ENCODE measurements at places on chromosomes 6 and 20.

GRCh38 chr20:6178537-6178936 is 55.7 kb upstream of the FERMT1 start:
- DNase-seq: no peak

DNA sequence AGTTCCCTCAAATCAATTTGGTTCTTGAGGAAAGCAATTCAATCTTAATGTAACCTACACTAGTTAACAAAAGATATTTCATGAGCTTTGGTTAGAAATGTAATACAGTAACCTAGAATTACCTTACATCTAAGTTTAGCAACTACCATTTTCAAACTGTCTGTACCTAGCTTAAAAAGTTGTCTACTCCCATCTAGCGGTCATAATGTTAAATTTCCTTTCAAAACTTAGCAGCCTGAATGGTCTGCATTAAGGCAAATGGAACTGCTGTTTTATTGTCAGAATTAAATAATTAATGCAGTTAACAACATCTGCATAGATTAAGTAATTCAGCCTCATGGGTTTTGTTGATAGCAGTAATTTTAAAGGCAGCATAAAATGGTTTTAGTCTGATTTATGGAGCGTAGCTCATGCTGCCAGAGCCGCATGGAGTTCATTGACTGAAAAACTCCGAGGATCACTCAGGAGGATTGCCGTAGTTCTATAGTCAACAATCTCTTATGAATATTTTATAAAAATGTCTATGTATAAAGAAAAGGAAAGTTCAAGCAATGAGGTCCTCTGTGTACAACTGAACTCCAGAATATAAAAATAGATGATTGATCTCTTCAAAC is 485.4 kb upstream of the MANEA start:
- no peak for DNase-seq

DNA sequence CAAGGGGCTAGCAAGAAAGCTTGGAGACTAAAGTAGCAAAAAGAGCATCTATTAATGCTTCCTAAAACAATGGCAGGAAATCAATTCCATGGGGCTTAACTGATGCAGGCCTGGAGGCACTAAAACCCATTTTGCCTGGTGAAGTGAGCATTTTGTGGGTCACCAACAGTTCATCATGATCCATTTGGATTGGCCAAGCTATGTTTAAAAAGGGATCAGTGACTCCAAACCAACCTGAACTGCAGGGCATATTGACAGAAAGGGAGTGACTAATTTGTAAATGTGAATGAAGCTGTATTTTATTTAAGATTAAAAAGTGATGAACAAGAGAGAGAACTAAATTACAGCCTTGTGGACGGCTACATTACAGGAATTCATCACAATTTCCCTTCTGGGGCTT is 132.0 kb downstream of the PCSK2 start:
- no peak for DNase-seq

DNA sequence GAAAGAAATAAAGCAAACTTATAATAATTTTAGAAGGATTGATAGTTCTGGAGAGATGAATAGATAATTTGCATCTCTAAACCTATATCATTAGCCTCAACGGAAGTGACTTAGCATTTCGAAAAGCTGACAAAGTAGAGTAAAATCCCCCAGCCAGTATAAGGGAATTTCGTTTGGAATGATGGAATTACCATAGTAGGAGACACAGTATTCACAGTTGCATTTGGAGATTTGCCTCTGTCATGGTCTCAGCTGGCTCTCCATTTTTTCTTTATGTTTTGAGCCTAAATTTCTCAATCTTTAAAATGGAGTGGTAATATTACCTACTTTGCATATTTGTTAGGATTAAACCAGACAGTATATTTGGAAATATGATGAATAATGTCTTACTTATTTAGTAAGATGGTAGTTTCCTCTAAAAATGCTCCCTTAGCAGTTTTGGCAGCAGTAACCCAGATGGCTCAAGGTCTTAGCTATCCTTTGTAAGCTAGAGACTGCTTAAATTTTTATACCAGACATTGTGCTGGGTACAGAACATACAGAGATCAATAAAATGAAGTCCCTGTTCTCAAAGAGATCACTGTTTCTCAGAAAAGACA is 58.2 kb downstream of the SMAP1 start:
- no peak for DNase-seq

DNA sequence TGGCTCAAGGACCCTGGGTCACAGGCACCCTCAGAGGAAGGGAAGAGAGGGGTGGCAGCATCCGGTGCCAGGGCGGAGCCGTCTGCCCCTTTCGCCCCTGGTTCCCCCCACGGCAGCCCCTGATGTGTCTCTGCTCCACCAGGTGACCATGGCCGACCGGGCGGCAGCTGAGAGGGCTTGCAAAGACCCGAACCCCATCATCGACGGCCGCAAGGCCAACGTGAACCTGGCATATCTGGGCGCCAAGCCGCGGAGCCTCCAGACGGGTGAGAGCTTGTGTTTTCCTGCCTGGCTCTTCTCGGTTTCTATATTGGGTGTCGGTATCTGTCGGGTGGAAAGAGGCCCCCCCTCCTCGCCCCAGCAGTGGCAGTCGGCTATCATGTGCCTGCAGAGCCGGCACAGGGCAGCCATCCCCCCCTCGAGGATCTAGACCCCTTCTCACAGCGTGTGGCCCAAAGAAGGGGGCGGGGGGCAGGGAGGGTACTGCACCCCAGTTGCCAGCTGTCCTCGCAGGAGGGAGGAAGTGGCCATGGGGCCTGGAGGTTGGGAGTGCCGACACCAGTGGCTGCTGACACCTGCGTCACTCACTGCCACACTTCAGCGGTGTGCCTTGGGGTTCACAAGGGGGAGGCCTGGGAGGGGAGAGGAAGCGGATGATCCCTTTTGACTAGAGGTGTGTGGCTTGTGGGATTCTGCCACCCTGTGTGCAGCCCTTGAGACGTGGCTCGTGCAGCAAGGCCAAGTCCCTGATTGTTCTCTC is 1.5 kb downstream of the RBM38 start:
- peak; percentile 46 for DNase-seq

- no peak for DNase-seq
Measured at GRCh38 chr20:1401451-1401907, 8.6 kb upstream of the FKBP1A start.

GRCh38 chr6:98579079-98579478 is 255.3 kb upstream of the POU3F2 start:
- DNase-seq: no peak

DNA sequence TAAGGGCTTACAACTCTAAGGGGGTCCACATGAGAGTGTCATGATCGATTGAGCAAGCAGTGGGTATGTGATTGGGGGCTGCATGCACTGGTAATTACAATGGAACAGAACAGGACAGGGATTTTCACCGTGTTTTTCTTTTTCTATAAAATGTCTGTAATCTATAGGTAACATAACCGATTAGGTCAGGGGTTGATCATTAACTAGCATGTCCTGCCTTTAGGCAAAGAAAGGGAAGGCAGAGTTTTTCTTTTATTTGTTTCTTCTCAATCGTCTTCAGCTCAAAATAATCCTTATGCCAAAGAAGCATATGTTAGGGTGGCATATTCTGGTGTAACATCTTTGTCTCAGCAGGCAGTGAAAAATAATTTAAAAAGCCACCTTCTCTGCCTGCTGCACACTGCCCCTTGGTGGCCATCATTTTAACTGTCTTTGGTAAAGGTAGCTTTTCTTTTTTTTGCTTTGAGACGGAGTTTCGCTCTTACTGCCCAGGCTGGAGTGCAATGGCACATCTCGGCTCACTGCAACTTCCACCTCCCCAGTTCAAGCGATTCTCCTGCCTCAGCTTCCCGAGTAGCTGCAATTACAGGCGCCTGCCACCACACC is 9.7 kb upstream of the CEP43 start:
- DNase-seq: no peak

DNA sequence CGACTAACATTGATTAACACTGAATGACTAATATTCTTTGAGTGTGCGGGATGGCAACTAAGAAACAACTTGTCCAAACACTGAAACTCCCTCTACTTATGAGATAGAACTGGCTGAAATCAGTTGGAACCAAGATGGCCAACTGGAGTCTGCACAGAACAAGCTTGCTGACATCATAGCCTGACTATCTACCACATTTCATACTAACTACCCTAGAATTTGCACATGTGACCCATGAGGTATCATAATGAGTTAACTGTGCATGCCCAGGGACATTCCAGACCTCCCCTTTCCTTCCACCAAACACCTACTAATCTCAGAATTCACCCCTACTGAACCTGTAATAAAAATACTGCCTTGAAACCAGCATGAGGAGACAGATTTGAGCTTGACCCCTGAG is 43.2 kb downstream of the PHIP start:
- DNase-seq: no peak

DNA sequence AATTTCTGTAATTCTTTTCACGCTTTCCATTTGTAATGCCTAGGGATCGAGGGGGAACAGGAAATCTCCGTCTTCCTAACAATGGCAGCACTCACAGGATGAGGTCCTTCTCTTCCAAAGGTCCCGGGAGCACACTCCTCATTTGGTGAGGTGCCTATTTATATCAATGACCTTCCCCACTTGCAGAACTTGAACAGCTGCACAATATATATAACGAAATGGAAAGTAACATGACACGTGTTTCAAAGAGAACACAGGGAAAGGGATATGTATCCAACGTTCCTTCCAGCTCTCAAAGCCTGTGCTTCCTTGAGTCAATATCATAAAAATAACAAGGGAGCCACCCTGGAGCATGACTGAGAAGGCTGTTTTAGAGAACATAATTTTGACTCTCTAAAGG is 78.6 kb upstream of the RBM24 start:
- no peak for DNase-seq

DNA sequence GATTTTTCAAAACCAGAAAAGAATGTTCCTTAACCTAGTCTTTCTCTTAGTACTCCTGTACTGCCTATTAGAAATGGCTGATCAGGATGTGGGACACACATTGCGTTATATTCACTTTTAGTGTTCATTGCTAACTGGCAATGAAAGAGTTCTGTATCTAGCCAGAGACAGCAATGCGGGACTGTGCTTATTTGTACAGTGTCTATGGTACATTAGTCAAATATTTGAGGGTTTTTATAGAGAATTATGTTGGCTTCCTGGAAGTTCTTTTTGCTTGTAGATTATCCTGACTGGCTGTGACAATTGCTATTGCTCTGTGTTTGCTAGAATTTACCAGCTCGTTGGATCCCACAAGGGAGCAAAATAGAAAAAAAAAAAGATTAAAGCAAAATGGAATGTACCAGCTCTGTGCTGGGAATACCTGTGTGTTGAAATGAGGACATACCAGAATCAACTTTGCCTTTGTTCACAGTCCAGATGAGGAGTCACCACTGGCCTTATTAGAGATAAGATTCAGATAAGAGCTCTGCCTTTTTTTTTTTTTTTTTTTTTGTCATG is 22.4 kb upstream of the IFNGR1 start:
- no peak for DNase-seq

- DNase-seq: no peak
Measured at GRCh38 chr6:167760979-167761793, 65.5 kb upstream of the AFDN start.

DNA sequence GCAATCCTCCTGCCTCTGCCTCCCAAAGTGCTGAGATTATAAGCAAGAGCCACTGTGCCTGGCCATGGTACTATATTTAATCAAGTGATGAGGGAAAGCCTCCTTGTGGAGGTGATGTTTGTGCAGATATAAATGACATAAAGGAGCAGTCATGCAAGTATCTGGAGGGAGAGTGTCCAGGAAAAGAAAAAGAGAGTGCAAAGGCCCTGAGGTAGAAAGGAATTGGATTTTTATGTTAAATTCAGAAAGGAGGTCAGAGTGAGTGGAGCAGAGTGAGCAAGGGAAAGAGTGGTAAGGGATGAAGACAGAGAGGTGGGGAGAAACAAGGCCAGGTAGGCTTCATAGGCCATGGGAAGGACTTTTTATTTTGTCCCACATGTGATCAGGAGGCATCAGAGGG is 7.4 kb upstream of the FKBPL start:
- DNase-seq: no peak

GRCh38 chr20:63183422-63184146 is 32.3 kb downstream of the YTHDF1 start:
- DNase-seq: peak; percentile 4

GRCh38 chr6:167866642-167867041 is 39.9 kb downstream of the AFDN start:
- no peak for DNase-seq

- no peak for DNase-seq
Measured at GRCh38 chr6:137157601-137158000, 15.8 kb downstream of the IL22RA2 start.

DNA sequence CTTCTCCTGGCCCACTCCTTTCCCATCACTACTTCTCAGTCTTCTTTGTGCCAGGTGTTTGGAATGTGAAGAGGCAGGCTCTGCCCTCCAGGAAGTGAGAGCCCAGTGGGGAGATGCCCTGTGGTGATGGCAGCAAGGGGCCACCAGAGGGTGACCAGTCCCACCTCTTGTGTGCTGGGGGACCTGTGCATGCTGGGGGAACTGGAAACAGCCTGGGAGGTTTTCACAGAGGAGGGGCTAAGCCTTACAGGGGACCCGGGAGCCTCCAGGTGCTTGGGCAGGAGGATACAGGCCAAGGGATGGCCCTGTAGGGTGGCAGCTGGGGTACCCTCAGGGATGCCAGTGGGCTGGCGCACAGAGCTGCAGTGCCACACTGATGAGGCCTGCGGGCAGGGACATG is 72.3 kb downstream of the RAMACL start:
- no peak for DNase-seq

DNA sequence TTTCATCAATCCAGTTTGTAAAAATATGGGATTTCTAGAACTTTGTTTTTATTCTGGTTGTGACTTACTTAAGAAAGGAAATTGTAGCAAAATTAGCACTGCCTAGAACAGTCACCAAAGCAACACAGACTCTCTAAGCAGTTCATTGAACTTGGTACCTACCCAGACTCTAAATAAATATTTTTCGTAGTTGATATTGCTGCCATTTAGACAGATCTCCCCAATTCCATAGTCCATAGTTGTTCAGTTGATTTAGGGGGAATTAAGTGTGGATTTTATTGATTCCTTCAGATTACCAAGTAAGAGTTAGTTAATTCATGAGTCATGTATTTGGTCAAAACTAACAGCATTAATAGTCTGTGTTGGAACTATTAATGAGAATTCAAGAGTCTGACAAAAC is 822.5 kb downstream of the DHX35 start:
- DNase-seq: no peak

DNA sequence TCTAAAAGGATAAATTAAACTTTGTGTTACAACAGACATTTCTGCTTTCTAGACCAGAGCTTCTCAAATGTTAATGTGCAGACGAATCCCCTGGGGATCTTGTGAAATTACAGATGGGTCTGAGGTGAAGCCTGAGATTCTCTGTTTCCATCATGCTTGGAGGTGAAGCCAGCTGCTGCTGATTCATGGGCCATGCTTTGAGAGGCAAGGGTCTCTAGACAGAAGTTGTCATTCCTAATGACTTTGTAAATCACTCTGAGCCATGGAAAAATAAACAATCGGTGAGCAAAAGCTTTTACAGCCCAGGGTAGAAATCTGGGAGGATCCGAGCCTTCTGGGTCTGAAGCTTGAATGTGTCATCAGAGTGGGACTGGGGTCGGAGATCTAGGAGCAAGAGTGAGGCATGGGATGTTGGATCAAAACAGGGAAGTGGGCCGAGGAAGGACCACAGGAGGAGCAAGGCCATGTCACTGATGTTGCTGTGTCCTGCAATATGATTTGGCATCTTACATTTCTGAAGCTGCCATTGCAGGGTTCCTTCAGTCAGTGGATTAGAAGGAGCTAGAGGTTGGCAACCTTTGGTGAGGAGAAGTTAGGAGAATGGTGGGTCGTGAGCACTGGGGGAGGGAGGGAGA is 77.3 kb downstream of the TRMT11 start:
- no peak for DNase-seq

- DNase-seq: no peak
Measured at GRCh38 chr6:57040011-57040410, 6.5 kb upstream of the KIAA1586 start.

All from stimulated activated CD4-positive, alpha-beta T cell treated with anti-CD3 and anti-CD28 coated beads, TNF-alpha, amount 100 ng/mL, for 1 hour (primary cell).